ENCODE measurements at places on chromosomes 5 and 9.

GRCh38 chr9:108816037-108816436 is 39.7 kb downstream of the ACTL7B start:
- no peak for DNase-seq

DNA sequence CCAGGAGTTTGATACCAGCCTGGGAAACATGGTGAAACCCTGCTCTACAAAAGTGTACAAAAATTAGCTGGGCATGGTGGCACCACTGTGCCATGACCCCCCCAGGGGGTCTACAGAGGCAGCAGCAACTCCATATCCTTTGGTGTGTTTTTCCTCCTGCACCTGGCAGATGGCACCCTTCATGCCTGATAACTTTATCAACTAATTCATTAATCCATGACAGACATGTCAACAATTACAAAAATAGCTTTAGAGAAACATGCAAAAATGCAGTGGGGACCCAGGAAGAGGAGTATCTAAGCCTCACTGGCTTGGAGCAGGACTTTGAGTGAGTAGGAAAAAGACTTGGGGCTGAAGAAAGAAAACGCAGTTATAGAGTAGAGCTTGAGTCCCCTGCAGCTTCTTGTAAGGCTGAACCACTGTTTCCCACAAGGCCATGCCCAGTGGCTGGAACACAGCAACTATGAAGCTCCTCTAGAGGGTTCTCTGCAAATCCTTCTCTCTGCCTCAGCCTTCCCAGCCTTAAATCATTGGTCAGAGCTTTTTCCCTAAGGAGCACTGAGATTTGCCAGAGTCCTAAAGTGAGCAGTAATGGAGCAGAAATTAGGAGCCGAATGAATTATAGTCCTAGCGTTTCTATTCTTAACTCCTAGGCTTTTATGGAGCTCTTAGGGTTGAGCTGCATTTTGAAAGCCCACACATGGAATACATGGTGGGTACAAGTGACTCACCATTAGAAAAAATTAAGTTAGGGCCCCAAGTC is 25.5 kb upstream of the B4GALT1 start:
- no peak for DNase-seq

- DNase-seq = no peak
Measured at GRCh38 chr9:128899566-128900322, 17.8 kb downstream of the LRRC8A start.

- DNase-seq = no peak
Measured at GRCh38 chr5:178213003-178213461, 8.7 kb downstream of the HNRNPAB start.

GRCh38 chr5:77213601-77214000 is 3.1 kb downstream of the PDE8B start:
- DNase-seq = no peak

DNA sequence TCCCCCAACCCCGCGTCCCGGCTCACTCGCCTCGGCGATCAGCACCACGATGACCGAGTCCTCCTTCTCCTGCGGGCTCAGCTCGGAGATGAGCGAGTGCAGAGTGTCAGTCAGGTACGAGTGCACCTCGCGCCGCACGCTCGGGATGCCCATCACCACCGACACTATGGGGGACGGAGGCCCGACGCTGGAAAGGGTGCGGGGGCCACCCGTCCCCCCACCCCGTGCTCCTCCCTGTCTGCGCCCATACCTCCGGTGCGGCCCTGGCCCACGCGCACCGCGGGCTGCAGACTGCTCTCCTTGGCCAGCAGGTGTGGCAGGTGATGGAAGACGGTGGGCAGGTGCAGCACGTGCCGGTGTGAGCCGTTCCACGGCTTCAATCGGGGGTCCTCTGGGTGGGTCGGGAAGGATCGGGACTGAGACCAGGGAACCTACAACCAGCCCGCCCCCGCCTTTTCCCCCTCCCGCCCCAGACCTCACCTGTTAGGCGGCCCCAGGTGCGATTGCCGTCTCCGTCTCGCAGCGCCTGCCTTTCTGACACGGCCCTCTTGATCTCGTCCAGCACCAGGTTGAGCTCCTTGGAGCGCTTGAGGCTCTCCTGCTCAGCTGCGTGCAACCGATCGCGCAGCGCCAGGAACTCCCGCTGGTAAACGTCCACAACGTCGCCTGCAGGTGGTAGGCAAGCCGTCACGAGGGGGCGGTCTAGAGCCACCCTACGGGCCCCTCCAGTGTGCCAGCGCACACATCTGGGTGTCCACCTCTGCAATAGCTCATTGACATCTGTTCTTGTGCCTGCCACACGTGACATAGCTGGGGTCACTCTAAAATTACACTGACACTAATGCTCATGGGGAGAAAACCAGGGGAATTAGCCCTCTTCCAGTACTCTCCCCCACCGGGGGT is 5.1 kb downstream of the MGAT4B start:
- peak; percentile 88 for DNase-seq

- no peak for DNase-seq
Measured at GRCh38 chr9:91160181-91160580, 201.5 kb downstream of the AUH start.

DNA sequence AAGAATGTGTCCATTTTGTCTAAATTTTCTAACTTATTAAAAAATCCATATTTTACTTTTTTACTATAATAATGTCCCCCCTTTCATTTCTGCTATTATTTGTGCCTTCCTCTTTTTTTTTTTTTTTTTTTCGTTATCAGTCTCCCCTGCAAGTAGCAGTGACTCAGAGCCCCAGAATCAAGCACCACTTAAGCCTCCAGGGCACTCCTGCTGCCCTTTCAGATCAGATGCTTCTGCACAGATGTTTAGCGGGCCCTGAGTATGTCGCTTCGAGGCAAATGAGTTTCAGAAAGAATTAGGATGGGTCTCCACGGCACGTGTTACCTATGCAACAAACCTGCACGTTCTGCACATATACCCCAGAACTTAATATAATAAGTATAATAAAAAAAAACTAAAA is 11.7 kb downstream of the MED7 start:
- DNase-seq = no peak

DNA sequence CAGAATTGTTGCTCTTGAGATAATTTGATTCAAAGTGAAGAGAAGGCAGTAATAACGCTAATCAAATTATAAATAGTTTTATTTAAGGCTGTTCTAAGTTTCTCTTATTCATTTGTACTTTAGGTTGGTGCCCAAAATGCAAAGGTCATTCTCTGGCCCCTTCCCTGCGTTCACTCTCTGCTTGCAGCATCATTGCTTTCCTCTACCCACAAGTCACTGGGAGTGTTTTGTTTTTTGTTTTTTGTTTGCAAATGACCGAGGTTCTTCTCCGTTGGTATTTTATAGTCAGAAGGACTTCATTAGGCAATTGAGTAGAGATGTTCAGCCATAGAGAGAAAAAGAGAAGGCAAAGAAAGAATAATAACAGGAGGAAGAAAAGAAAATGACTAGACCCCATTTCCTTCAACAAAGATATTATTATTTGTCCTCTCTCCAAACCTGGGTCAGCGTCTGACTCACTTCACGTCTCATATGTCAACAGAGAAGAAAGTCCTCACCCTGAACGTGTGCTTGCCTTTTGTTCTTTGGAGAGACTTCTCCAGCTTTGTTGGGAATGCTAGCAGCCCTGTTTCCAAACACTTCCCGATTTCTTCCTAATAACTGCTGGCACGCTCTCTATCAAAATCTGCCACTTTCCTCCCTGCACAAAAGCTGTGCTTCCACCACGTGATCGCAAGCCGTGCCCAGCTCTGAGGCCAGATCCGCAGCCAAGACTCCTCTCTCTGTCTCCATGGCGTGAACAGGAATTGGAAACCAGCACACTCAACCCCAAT is 119.8 kb downstream of the EBF1 start:
- DNase-seq = no peak

GRCh38 chr9:136823136-136824046 is 15.6 kb downstream of the RABL6 start:
- no peak for DNase-seq

DNA sequence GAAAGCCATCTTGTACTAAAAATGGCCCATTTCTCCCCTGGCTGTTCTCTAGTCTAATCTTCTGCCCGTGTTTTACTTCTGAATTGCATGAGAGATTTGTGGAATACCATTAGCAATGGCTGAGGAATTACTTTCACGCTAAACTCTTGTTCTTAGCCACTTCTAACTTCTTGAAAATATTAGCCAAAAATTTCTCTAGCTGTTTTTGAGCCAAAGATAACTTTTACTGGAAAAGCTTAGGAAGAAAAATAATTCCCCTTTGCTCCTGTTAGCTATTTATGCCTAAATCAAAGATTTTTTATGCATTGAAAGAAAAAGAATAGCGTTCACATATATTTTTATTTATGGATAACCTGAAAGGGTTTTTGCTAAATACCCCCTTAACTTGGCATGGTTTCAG is 287.8 kb downstream of the MTRR start:
- no peak for DNase-seq

- peak; percentile 63 for DNase-seq
Measured at GRCh38 chr9:136057236-136058081, 37.6 kb downstream of the NACC2 start.

DNA sequence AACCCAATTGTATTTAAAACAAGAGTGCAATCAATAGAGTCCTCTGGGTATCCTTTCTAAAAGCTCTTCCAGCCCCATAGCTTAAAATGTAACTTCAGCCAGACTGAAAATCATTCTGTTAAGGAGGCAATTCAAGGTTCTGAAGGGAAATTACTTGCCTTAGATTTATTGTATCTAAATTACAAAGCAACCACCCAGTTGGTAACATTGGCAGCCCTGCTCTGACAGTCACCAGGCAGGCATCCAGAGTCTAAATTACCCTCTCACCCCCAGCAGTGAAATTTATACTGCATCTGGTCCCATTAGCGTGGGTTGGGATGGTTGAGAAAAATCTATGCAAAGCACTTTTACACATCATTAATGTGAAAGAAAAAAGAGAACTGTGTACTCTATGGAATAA is 514.7 kb downstream of the MTRR start:
- DNase-seq = no peak

- no peak for DNase-seq
Measured at GRCh38 chr5:76406673-76407072, 3.6 kb downstream of the IQGAP2 start.

DNA sequence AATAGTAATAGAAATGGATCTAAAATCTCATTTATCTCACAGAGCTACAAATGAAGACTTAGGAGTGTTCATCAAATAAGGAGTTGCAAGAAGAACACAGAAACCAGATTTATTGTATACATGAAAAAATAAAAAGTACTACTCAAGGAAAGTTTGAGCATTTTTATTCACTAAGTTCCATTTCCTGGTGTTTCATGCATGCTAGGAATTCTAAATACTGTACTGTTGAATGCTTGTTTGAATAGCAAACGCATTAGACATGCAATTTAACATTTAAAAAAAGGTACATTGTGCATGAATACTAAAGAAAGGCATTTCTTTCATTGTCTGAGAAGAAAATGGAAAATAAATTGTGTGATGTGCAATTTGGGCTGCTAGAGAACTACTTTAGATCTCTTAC is 52.1 kb downstream of the C6 start:
- no peak for DNase-seq

DNA sequence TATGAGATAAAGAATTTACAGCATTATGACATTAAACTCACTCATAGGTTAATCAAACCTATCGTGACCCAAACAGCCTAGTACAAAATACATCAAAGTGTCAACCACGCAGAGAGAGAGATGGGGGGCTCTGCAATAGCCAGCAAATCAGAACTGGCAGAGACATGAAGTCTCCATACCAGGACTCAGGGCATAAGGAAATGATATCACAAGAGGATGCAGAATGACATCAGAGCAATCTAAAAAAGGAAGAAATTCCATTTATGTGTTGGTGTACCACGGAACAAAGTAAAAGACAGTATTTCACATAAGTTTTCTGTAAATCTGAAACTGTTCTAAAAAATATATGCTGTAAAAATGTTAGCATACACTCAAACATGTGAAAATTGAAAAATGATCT is 24.6 kb downstream of the BICD2 start:
- no peak for DNase-seq

DNA sequence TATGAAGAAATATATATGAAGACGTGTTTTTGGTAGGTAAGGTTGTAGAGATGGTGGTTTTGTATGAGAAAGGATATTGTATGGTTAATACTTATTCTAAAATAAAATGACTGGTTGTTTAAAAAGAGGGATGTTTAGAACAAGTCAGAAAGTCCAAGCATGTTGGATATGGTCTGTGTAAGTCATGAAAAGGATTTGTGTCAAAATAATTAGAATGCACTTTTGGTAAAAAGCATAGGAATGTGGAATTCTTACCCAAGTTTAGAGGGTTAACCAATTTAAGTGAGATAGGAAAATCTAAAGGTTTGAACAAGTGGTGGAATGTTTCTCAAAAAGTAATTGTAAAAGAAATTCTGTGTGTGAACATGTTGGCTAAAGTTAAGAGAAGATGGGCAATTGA is 1556.5 kb upstream of the C9orf72 start:
- DNase-seq = no peak

DNA sequence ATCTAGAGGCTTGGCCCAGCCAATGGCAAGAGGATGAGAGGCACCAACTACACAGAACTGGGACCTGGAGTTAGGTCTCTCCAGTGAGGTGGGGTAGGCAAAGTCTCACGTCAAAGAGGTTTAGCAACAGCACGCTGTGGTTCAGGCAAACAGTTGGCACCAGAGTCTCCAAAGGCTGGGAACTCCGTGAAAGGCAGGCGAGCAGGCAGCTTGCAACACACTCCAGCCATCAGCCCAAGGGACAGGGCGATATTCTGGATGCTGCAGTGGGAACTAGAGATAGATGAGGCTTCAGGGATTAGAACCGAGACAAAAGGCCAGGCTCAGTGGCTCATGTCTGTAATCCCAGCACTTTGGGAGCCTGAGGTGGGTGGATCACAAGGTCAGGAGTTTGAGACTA is 129.1 kb downstream of the PDZD2 start:
- DNase-seq = no peak

- no peak for DNase-seq
Measured at GRCh38 chr5:134435560-134435959, 23.9 kb upstream of the CDKN2AIPNL start.

DNA sequence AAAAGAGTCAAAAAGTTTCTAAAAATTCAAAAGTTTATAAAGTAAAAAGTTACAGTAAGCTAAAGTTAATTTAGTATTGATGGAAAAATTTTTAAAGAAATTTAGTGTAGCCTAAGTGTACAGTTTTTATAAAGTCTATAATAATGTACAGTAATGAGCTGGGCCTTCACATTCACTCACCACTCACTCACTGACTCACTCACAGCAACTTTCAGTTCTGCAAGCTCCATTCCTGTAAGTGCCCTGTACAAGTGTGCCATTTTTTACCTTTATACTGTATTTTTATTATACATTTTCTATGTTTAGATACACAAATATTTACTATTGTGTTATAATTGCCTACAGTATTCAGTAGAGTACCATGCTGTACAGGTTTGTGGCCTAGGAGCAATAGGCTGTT is 239.5 kb upstream of the MAP3K1 start:
- DNase-seq = no peak

GRCh38 chr5:110040178-110040577 is 350.5 kb downstream of the MAN2A1 start:
- no peak for DNase-seq
